ENCODE measurements at places on chromosomes 2 and 18.

DNA sequence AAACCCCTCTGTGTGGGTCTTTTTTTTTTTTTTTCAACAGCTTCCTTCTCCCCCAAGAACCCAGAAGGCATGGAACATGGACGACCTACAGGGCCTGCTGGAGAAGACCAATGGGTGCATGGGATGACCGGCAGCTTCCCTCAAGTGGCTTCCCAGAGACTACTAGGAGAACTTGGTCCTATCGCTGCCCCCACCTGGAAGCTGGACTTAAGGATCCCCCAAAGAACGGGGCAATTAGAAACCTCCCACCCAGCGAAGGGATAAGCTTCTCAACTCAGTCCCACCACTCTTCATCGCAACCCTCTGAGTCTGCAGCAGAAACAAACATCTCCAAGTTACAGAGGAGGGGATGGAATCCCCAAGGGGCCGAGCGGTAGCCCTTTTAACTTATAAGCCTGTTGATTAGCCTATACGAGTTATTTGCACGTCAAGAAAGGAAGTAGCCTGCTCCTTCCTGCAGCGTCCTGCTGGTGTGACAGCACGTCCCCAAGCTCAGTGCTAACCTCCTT, 1.4 kb downstream of the ACTR1B start:
- DNase-seq, result no peak

- DNase-seq, result no peak
Observed at GRCh38 chr18:68734308-68734707, 19.4 kb upstream of the TMX3 start.

GRCh38 chr2:100588071-100588786, 25.4 kb downstream of the PDCL3 start:
- peak; percentile 25 for DNase-seq

- DNase-seq, result no peak
Observed at GRCh38 chr18:23291456-23292205, 156.3 kb downstream of the CABLES1 start.
